ENCODE measurements at places on chromosomes 6 and 20.

- DNase-seq = no peak
Measured at GRCh38 chr6:46174904-46175303, 4.1 kb upstream of the ENPP5 start.

DNA sequence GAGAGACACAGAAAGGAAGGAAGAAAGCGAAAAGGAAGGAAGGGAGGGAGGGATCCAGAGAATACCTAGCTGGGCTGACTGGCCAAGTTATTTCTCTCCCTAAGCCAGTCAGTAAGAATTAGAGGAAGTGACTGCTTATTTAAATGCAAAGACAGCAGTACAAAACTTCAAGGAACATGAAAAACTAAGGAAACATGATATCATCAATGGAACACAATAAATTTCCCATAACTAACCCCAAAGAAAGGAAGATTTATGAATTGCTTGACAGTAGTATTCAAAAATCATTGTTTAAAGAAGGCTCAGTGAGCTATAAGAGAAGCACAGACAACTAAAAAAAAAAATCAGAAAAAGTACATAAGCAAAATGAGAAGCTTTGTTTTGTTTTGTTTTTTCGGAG is 252.3 kb upstream of the SASH1 start:
- no peak for DNase-seq

- DNase-seq = no peak
Measured at GRCh38 chr6:34095136-34095505, 50.8 kb downstream of the GRM4 start.

DNA sequence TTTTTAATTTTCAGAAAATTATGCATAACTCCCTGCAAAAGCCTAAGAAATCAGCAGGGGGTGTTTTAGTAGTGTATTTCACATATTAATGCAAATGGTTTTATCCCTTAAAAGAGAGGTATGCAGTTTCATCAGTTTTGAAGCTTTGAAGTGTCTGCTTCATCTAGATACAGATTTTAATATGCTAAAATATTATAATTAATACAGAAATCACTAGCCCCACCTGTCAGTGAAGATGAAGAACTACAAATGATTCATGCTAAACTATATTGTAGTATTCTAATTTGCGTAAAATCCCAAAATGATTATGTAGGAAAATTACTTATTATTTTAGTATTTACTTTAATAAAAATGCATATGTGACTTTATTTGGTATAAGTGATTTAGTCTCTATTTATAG is 2.9 kb upstream of the TFB1M start:
- DNase-seq = peak; percentile 38

DNA sequence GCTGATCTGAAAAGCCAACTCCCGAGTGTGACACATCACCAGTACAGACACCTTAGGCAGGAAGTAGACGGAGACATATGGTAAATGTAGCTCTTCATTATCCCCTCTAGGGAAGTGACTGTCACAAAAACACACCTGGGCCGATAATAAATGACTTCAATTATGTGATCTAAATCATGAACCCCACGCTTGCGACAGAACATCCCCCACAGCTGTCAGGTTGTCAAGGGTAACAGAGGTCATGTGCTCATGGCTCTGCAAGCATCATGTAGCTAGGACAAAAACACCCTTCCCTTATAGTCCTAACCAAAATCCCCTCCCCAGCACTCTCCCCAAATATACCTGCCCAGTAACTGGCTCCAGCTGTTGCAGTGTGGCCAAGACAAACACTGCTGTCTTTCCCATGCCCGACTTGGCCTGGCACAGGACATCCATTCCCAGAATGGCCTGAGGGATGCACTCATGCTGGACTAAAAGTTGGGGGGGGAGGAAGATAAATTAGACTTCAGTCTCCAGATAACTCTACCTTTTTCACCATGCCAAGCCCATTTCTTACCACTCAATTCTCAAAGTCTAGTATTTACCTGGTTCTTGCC is 2.9 kb downstream of the DDX39B start:
- DNase-seq = no peak

All from RKO (cell line).